Cortex of kidney (tissue), 1 donor: ENCODE measurements at places on chromosomes 7 and 10.

DNA sequence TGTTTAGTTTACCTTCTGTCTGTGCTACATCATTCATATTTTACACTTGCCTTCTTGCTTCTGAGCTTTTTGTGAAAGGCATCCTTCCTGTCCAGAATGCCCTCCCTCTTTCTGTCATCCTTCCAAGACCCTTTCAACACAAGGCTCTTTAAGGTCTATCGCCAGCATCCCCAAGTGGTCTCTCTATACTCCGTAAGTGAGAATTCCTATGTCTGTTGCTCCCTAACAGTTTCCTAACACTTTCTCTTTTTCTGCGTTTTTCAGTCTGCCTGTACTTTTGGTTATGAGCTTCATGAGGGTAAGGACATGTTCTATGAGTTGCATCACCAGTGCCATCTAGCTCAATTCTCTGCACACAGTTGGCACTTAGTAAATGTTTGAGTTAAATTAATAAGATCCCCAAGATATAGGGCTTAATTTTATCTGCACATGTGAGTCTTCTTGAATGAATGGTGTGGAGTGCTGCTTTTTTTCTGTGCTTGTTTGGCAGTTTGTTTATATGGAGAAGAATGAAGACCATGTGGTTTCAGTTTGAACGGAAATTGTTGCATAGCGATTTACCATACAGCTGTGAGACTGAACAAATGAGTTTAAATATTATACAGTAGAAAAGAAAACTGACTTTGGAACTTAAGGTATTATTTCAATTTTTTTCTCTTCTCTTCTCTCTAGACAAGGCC is 29.4 kb downstream of the RABGEF1 start:
- no peak for DNase-seq

GRCh38 chr7:151623766-151624165 is 104.1 kb upstream of the RHEB start:
- DNase-seq = no peak

DNA sequence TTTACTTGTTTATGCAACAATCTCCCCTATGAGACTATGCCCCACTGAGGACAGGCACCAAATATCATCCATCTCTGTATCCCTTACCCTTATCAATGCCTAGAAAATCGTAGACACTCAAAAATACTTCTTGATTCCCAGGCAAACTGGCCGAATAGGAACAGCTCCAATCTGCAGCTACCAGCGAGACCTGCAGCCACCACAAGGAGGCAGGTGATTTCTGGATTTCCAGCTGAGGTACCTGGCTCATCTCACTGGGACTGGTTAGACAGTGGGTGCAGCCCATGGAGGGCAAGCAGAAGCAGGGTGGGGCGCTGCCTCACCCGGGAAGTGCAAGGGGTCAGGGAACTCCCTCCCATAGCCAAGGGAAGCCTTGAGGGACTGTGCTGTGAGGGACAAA is 10.8 kb upstream of the PPP1R3C start:
- no peak for DNase-seq

DNA sequence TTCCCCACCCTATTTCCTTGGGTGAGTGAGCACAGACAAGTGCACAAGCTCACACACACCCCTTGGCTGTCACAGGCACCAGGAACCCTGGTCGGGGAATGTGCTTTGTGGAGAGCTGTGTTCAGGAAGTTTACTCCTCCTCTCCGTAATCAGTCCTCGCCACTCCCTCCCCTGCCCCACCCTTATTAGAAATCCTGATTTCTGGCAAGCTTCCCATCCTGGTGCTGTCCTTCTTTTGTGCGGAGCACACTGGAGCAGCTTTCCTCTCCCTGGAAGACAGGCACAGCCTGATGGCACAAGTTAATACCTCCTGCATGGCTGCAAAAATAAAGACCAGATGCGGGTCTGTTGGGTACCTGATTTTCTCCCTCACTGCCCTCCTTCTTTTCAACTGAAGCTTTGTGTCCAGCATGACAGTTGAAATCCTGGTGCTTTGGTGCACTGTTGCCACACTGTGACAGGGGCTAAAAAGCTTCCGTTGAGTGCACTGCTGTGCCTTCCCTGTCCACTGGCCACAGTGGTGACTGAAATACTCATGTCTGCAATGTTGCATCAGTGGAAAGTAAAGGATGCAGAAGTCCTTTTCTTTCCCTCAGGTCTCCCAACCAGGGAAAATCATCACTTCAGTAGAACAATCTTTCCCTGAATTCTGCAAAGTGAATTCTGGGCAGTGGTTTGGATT is 55.0 kb downstream of the LRRC4 start:
- DNase-seq = no peak

GRCh38 chr10:72107325-72108003 is 19.1 kb upstream of the SPOCK2 start:
- no peak for DNase-seq
